Activated CD8-positive, alpha-beta memory T cell treated with anti-CD3 and anti-CD28 coated beads for 4 hours (primary cell): ENCODE measurements at places on chromosomes 5 and 9.

- no peak for DNase-seq
Observed at GRCh38 chr9:107455425-107456135, 34.0 kb downstream of the KLF4 start.

GRCh38 chr9:119868694-119869093 is 499.5 kb upstream of the BRINP1 start:
- DNase-seq, result no peak

GRCh38 chr5:145971108-145971507 is 34.7 kb downstream of the SH3RF2 start:
- no peak for DNase-seq

DNA sequence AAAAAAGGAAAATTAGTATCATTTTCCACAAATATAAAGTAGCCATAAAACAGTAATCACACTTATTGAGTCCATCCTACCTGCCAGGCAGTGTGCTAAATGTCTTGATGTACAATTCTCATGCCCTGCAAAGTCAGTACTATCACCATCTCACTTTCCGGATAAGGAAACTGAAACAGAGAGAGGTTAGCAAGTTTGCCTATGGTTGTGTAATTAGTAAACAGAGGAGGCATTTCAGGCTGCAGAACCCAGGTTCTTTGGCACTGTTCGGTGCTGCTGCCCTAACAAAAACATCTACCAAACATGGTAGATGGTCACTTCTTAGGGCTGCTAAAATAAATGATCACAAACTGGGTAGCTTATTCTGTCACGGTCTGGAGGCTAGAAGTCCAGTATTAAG is 22.6 kb downstream of the PLAC8L1 start:
- DNase-seq, result no peak
